ENCODE measurements at places on chromosomes 5 and 9.

DNA sequence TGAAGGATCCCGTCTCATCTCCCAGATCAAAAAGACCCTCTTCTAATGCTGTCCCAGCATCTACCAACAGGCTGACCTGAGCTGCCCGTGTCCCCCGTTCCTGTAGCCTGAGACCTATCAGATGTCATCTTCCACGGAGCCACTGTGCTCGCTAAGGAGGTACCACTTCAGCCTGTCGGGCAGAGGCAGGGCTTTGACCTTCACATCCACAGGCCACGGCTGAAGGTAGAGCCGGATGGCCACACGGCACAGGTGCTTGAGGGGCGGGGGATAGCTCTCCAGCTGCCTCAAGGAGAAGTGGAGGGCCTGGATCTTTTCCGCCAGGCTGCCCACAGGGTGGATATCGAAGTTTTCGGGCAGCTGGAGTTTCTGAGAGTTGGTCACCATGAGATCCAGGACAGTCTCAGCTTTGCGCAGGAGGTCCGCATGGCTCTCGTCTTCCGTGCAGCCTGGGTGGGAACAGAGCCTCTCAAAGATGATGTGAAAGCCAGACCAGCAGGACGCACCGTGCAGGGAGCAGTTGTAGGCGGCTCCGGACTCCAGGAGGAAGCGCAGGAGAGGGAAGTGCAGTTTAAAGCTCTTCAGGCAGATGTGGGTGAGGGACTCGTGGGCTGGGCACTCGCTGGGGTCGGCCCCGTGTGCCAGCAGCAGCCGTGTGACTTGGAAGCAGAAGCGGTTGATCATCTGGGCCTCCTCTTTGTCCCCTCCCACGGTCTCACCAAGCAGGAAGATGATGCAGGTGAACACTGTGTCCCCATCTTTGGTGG, 4.1 kb downstream of the ASB6 start:
- no peak for DNase-seq

DNA sequence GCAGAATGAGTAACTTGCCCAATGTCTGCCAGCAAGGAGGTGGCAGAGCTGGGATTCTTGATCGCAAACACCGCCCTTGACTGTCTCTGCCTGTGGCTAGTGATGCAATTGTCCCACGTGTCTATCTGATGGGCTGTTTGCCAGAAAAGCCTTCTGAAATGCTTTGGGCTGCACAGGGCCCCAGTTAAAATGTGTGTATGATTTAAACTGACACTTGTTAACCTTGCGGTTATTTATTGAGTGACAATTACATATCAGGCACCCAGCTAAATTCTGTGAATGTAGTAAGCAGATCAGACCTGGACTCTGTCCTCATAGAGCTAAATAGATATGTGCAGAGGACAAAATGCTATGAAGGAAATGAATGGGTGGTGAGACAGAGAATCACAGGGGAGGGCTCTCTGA, 11.6 kb upstream of the IL12B start:
- no peak for DNase-seq

GRCh38 chr9:16268067-16268881, 602.2 kb downstream of the BNC2 start:
- DNase-seq = no peak

- no peak for DNase-seq
Measured at GRCh38 chr5:173004013-173004412, 20.4 kb downstream of the ATP6V0E1 start.

DNA sequence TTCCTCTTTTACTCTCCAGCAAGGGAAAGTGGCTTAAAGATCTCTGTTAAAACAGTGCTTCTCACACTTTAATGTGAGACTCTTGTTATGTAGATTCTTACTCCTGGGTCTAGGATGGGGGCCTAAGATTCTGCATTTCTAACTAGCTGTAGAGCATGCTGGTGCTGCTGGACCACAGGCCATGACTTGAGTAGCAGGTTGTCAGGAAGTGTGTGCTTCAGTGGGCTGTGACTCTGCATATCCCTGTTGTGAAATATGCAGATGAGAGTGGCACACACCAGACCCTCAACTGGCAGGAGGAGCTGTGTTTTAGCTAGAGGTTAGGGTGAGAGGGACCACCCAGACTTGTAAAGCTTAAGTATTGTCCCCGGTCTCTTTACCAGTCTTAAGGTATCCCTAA, 191.1 kb upstream of the DMRT1 start:
- no peak for DNase-seq

- DNase-seq = no peak
Measured at GRCh38 chr9:36092509-36093215, 43.9 kb upstream of the GLIPR2 start.

DNA sequence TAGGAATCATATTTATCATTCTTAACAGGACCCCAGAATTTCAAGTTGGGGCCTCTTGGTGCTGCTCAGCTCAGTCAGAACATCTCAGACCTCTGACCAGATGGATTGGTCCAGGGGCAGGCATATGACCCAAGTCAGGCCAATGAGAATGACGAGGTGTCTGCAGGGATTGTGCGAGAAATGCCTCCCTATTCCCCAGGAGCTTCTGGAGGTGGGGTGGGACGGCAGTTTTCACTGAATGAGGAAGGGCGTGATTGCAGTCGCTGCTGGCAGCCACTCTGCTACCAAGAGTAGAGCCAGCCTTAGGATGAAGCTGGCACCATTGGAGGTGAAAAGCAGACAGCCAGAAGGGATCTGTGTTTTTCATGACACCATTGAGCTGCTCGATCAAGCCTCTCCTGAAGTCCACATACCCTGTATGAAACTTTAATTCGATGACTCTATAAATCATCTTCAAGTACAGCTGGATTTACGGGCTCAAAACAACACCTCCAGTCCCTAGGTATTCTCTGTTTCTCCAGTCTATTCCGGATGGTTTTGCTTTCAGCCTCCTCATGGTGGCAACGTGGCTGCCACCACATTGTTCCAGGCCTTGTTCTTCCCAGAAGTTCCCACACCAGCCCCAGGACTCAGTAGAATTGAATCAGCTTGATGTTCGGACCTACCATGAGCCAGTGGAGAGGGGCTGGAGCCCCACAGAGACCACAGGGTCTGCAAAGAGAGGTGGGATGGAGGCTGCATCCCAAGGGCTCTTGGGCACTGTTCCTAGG, 70.2 kb upstream of the ADAMTS2 start:
- no peak for DNase-seq

GRCh38 chr5:92822183-92822582, 758.8 kb downstream of the NR2F1-AS1 start:
- DNase-seq = no peak

GRCh38 chr9:127178686-127179632, 56.5 kb upstream of the ANGPTL2 start:
- no peak for DNase-seq

DNA sequence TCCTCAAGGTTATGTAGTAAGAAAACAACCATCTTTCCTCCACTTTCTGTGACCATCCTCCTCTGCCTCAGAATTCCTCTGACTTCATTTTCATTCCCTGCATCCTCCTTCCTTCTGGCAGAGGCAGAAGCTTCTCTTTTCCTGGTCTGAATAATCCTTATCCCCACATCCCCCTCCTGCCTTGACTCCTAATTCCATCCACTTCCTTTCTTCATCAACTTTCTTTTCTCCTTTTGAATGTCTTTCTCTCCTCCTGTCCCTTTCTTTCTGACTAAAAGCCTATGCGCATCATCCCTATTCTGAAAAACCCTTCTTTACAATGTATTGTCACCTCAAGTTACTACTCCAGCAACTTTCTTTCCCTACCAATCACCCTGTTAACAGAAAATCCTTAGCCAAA, 79.0 kb downstream of the CDO1 start:
- DNase-seq = no peak

DNA sequence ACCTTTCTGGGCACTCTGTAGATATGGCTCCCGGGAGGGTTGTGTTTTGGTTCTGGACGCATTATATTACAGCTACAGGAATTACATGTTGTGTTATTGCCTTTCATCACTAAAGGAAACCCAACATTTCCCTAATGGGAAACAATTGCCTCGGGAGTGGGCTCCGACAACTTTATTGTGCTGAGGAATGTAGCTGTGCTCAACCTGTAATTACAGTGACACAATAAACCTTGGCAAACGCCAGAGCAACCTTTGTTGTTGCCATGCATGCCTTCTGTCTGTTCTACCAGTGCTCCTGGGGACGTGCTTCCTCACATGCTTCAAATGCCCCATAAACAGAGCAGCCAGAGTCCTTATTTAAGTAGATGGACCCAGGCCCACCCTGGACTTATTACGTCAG, 182.4 kb downstream of the DIRAS2 start:
- no peak for DNase-seq

DNA sequence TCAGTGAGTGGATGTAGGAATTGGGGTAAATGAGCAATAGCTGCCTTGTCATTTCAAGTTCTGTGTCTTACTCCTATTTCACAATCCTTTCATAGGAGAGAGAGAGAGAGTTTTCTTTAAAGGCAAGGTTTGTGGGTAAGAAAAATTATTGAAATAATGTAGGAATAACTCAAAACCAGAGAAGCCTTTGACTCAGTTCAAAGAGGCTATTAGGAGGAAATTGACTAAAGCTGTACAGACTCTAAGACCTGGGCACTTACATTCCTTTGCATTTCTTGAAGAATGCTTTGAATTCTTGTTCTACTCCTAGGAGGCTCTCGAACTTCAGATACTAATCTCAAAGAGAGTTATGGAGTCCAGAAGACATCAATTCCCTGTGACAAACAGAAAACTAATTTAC, 257.1 kb downstream of the FBXL7 start:
- no peak for DNase-seq

- DNase-seq = no peak
Measured at GRCh38 chr5:146788898-146789297, 89.7 kb downstream of the PPP2R2B start.

GRCh38 chr5:91146905-91147600, 236.1 kb downstream of the ARRDC3 start:
- no peak for DNase-seq

- DNase-seq = no peak
Measured at GRCh38 chr9:4831944-4832343, 39.2 kb downstream of the RCL1 start.

GRCh38 chr9:4042991-4043390, 256.9 kb downstream of the GLIS3 start:
- no peak for DNase-seq

GRCh38 chr5:124692324-124692723, 54.1 kb downstream of the ZNF608 start:
- DNase-seq = no peak

DNA sequence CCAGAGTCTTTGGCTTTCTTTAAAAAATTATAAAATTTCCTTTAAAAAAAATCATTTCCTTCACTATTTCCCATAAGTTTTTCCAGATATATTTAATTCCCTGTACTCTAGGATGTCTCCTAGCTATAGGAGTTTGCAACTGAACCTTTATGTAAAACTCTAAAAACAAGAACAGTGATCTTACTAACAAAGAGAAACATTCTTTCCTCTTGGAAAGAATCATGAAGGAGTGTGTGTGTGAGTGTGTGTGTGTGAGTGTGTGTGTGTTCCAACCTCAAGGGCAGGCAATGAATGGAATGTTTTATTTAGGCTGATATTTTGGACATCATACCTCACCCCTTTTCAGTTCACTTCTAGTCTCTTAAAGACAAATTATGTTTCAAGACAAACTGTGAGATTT, 309.2 kb downstream of the CEMIP2 start:
- DNase-seq = no peak

GRCh38 chr5:134275822-134276221, 49.9 kb upstream of the PPP2CA start:
- DNase-seq = peak; percentile 32

DNA sequence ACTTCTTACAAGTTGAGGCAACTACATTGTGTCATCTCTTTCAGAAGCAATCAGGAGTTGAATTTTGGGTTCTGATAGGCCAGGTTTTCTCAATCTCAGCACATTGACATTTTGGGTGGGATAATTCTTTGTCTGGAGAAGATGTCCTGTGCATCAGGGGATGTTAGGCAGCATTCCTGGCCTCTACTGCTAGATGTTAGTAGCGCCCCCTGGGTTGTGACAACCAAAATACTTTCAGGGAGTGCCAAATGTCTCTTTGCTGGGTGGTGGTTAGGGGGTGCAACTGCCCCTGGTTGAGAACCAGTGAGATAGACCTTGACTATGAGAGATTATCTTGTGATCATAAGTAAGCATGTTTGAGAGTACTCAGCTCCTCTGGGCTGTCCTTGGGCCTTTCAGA, 164.3 kb upstream of the KLF9 start:
- DNase-seq = no peak

- no peak for DNase-seq
Measured at GRCh38 chr5:127565586-127566270, 48.3 kb downstream of the PRRC1 start.

DNA sequence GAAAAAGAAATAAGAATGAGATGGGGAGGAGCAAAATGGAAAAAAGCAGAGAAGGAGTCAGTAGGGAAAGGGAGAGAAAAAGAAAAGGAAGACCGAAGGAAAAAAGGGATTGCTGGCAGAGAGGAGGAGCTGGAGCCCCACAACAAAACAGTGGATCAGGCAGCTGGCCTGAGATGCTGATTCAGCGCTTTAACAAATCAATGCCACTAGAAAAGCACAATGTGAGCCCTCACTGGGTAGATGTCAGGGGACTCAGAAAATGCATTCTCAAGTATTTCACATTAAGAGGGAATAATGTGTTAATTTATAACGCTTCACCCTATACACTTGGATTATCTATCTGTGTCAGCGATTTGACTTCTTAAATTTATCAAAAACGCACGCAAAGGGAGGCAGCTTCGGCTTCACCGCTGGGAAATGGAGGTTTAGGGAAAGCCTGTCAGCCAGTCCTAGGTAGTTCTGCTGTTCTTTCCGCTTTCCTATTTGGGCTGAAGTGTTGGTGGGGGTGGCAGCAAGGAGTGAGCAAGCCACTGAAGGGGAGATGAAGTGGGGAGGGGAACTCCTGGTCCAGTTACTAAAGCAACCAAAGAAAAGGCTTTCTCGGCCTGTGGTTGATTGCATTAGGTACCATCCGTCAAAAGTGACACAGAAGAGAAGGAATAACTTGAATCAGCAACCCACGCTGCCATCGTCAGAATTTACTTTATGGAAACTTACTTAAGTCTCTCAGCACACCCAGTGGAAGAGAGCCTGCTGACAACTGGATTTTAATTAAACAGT, 161.6 kb downstream of the BNC2 start:
- DNase-seq = no peak

DNA sequence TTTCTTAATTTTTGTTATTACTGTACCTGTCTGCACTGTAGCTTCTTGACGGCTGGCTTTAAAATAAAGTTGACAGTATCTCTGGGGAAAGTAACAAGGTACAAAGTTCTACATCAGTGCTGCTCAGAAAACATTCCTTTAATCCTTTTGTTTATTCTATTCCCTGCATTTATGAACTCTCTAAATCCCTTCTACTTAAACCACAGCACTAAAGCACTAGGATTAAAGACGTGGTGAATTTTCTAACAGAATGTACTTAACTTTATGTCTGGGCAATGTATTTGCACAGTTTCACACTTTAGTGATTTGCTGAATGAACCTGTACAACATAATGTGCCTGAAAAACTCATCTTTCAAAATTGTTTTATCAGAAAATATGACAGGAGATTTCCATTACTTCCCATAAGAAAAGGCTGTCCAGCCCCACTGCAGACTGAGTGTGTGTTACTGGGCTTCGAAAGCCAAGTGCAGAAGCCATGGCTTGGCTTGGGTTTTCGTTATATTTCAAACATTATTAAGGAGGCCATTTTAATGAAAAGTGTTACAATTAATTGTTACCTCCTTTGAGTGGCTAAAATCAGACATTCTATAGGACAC, 43.8 kb downstream of the LHFPL2 start:
- no peak for DNase-seq

GRCh38 chr5:14801792-14802191, 69.8 kb downstream of the ANKH start:
- no peak for DNase-seq

GRCh38 chr9:31323726-31324444, 1060.6 kb upstream of the ACO1 start:
- no peak for DNase-seq

GRCh38 chr5:65292196-65292595, 189.5 kb downstream of the ADAMTS6 start:
- DNase-seq = no peak

- DNase-seq = no peak
Measured at GRCh38 chr9:35909687-35910612, 660 bp downstream of the SPAAR start.

Data from NCI-H2107 (cell line).